Activated CD8-positive, alpha-beta T cell treated with anti-CD3 and anti-CD28 coated beads for 36 hours (primary cell): ENCODE measurements at places on chromosomes 16 and 17.

DNA sequence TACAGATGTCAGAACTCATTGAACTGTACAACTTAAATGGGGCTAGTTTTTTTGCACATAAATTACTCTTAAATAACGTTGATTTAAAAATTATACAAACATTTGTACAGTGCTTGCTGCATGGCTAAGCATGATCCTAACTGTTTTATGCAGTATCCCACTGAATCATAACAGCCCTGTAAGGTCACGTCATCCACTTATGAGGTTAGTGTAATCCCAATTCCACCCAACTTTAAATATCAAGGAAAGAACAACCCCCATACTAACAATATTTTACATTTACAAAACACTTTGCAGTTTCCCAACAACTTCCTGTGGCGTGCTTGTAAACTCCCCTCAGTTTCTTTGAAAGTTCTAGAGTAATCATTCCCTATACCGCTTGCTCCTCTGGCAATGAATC, 190.1 kb upstream of the SALL1 start:
- DNase-seq, result no peak

DNA sequence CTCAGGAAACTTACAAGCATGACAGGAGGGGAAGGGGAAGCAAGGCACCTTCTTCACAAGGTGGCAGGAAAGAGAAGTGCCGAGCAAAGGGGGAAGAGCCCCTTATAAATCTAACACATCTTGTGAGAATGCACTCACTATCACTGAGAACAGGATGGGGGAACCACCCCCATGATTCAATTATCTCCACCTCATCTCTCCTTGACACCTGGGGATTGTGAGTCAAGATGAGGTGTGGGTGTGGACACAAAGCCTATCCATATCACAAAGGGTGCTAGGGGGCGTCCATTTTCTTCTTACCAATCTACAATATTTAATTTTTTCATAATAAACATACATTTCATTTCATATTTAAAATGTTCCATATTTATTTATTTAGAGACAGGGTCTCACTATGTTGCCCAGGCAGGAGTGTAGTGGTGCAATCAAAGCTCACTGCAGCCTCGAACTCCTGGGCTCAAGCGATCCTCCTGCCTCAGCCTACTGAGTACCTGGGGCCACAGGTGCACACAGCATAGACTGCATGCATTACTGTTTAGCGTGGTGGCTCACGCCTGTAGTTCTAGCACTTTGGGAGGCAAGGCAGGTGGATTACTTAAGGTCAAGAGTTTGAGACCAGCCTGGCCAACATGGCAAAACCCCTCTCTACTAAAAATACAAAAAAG, 26.5 kb upstream of the FAAP100 start:
- peak; percentile 54 for DNase-seq

DNA sequence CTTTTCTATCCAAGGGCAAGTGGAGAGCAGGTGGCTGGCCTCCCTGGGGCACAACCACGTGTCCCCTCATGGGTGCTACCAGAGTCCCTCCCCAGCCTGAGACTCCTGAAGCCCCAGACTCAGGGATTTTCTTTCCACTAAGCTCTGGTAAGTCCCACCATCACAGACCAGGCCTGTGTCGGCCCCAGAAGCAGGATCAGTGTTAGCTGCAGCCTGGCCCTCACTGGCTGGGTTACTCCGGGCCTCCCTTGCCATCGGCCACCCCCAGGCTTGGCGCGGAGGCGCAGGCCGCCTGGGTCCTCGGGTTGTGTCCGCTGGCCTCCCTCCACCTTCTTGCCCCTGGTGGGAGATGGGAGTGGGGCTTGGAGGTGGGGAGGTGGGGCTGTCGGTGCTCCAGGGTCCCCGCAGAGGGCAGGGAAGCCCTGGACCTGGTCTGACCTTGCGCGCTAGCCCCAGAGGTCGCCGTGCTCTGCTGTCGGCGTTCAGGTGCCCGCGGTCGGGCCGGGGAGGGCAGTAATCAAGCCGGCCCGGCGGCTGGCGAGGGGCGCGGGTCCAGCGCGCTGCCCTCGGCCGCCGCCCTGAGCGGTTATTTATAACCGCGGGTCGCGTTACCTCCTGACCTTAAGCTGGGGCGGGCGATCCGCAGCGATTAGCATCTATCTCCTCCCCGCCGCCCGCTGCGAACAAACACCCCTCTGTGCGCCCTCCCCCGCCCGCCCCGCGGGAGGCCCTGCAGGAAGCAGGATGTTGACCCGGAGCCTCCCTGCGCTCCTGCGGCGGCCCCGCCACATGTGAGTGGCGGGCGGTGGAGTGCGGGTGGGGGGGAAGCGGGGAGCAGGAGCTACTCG, 78.1 kb upstream of the TOB1 start:
- DNase-seq, result peak; percentile 89

DNA sequence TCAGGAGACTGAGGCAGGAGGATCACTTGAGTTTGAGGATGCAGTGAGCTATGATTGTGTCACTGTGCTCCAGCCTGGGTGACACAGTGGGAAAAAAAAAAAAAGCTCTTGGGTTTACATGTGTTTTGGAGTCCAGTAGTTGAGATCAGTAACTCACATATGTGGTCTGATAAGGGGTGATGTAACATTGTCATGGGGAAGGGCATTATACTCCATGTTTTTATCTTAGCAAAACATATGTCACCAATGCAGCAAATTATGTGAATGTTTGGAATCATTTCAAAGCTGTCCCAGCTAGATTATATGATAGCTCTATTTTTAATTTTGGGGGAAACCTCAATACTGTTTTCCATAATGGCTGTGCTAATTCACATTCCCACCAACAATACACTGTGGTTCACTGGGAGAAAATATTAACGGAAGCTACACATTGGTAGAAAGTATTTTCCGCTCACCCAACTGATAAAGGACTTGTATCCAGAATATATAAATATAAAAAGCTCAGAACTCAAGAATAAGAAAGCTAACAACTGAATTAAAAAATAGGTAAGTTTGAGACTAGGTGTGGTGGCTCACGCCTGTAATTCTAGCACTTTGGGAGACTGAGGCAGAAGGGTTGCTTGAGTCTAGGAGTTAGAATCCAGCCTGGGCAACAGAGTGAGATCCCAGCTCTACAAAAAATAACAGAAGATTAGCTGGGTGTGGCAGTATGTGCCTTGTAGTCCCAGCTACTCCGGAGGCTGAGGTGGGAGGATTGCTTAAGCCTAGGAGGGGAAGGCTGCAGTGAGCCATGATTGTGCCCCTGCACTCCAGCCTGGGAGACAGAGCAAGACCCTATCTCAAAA, 224.1 kb upstream of the TBX2 start:
- no peak for DNase-seq

GRCh38 chr16:71297341-71297634, 8.1 kb upstream of the CMTR2 start:
- no peak for DNase-seq

DNA sequence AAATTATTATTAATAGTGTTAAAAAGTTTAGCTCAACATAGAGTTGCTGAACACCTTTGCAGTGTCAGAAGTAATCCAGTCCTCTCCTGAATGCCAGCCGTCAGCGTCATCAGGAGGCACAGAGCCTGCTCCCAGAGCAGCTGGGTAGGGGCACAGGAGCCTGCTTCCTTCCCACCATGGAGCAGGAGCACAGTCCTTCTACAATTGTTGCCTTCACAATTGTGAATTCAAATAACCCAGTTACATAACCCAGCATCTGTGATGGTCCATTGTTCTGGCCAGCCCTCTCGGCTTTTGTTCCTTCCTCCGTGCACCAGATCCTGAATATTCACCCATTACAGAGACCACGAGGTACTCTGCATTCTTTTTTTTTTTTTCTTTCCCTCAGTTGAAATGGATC, 393.9 kb upstream of the MAF start:
- DNase-seq, result no peak

- DNase-seq, result no peak
These were observed 271.2 kb downstream of the CBLN1 start for GRCh38 chr16:49010396-49010795.

- DNase-seq, result no peak
These were observed 34.3 kb downstream of the ABCC3 start for GRCh38 chr17:50668838-50669581.

- no peak for DNase-seq
These were observed 14.8 kb upstream of the LIMD2 start for GRCh38 chr17:63714550-63715277.

- no peak for DNase-seq
These were observed 6.9 kb upstream of the SCNN1G start for GRCh38 chr16:23175651-23176050.

GRCh38 chr16:732936-733335, 6.0 kb downstream of the HAGHL start:
- DNase-seq, result peak; percentile 33

- DNase-seq, result no peak
These were observed 476.8 kb upstream of the CDH11 start for GRCh38 chr16:65598621-65599020.

GRCh38 chr16:19005561-19006445, 22.1 kb downstream of the TMC7 start:
- DNase-seq, result no peak

GRCh38 chr16:11355862-11356261, 10.6 kb downstream of the RMI2 start:
- peak; percentile 30 for DNase-seq

DNA sequence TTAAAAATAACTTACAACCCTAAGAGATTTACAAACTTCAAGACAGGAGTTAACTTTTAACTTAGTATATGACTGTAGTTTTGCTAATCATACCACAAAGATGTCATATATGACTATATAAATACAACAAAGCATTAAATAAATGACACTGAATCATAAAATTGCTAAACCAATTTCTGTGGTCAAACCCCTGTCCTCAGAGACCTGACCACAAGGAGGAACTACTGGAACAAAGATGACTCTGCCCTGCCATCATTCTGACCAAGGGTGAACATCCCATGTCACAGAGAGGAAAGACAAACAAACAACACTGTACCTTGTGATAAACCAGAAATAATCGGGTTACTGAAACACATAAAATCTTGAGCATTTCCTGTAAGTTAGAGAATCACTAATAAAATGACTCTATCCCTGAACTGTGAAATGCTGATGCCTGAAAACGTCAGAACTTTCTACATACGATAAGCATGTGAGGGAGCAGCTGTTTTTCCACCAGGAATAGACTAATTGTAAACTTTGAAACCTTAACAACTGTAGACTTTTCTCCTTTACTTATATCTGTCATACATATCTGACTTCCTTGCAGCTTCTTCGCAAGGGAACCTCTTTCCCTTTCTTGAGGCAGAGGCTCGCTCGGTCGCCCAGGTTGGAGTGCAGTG, 47.9 kb downstream of the WDR59 start:
- DNase-seq, result peak; percentile 33

DNA sequence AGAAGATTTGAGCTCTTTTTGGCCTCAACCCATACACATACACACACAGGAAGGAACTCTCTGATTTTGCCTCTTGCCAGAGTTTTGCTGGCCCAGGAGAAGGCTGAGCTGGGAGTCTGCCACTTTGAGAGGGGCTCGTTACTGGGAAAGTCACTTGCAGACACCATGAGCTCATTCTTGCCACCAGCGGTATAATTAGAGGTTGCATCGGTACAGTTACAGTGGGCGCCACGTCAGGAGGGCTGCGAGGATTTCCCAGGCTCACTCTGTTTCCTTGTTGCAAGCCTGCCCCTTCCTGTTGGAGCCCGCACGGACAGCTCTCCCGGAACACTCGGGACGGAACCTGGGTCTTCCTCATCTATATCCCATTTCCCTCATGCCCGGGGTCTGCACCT, 3.1 kb upstream of the SDK2 start:
- no peak for DNase-seq

DNA sequence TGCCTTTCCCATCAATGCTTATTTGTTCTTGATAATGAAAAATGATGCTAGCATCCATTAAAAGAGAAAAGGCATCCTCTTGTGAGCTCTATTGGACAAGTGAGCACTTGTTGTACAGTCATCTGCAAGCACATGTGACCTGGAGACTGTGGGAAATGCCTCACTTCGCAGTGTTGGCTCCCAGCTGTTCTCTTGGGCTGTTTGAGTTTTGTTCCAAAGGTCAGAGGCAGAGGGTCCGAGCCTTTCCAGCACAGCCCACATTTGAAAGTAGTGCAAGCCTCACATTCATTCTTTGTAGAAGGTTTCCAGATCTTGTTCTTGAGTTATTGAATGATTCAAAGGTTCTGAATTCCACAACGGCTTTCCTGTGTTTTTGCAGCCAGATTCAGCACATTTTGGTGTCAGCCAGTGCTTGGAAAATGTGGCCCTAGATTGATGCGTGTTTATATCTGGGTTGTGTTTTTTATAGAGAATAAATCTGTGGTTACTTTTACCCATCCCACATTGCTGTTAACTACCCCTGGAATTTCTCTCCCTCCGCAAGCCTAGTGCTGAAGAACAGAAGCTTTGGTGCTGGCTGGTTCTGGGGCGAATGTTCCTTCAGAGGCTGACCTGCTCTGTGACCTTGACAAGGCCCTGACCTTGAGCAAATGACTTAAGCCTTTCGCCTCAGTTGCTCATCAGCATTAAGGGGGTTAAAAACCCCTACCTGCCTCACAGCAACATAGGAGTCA, 49.8 kb downstream of the CDH1 start:
- DNase-seq, result no peak

GRCh38 chr16:85192238-85193114, 80.2 kb upstream of the CIBAR2 start:
- no peak for DNase-seq

DNA sequence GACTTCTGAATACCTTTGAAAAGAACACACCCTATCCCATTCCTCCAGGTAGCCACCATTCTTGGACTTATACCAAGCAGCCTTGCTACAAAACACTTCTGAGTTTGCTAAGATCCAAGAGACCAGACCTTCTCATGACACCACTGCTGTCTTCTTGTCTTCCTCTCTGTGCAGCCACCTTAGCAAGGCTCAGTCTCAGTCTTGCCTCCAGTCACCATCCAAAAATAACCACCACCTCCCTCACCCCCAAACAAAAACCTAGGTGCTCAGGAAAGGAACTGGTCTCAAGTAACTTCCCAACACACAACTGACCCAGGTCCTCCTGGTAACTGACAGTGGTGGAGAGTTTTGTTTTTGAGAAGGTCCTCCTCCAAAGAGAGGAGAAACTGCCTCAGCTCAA, 90.9 kb upstream of the CORO6 start:
- DNase-seq, result no peak

DNA sequence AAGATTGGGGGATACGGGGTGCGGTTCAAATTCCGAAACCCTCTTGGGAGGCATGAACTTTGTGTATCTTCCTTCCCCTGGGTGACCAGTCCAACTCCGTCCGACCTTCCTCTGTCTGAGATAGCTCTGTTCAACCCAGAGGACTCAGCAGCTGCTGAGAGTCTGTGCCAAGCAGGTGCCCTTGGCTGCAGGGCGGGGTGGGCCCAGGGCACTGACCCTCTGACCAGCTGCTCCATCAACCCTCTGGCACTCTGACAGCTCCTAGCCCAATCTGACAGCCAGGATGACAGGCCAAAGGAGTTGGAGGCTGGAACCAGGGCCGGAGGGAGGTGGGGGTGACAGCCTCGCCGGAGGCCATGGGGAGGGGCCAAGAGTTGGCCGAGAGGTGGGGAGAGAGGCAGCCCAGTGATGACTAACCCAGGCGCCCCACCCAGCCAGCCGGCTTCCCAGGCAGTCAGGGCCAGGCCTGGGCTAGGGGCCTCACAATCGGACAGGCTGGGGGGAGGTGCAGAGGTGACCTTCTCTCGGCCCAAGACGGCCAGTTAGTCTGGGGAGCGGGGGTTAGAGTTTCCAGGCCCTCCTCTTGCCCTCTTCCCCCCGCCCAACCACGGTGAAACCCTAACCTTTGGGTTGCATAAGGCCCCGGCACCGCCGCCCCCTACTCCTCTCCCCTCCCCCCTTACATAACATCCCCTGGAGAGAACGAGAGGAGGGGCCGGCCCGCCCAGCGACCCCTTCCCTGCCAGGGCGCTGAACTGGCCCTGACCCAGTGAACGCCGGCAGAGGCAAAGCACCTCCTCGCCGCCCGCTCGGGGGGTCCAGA, 5.0 kb upstream of the TLCD2 start:
- peak; percentile 64 for DNase-seq
